ENCODE measurements at places on chromosomes 11 and 22.

GRCh38 chr11:129814244-129815014, 1.2 kb upstream of the TMEM45B start:
- DNase-seq: no peak

DNA sequence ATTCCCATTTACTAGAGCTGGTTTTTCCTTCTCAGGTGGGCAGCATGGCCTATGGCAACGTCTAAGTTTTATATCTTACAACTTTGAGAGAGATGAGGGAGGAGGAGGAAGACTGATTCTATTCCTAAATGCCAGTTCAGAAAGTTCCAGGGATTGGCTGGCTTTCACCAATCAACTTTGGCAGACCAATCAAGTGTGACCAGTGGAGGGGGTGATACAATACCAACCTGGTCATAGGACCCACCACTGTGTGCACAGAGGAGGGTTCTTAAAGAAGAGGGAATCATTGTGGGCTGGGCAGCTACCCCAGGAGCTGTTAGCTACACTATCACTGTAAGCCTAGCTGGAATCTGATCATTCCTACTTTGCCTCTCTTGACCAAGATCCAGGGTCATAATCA, 8.1 kb downstream of the DIXDC1 start:
- DNase-seq: no peak

- DNase-seq: no peak
Measured at GRCh38 chr11:119896387-119897045, 167.5 kb upstream of the NECTIN1 start.

GRCh38 chr11:61345954-61346843, 13.2 kb downstream of the TKFC start:
- no peak for DNase-seq

Data from NCI-H2171 (cell line).